Pancreas (tissue), 10 donors: ENCODE measurements at places on chromosomes 13 and 19. TPM values are rescaled to one million over a fixed set of nuclear protein-coding genes. Genes with fewer than 3 reads are reported as not detected.
A peak's percentile ranks its signal among the peaks of the same experiment; 100 is the strongest.

Gene GJA3
- total RNA-seq = 0.05 TPM

Gene ZNF579
- 7.7 TPM for total RNA-seq

Gene PALM3
- 15.6 TPM for total RNA-seq

Gene FGF21
- total RNA-seq = not detected

Gene CCDC70
- total RNA-seq = not detected

Gene IZUMO2
- total RNA-seq = not detected

Gene PCDH9
- total RNA-seq = 3.7 TPM

Gene OSCAR
- total RNA-seq = not detected

Gene EXOC3L2
- total RNA-seq = 2.2 TPM

Gene CEACAM7
- 2.2 TPM for total RNA-seq

DNA sequence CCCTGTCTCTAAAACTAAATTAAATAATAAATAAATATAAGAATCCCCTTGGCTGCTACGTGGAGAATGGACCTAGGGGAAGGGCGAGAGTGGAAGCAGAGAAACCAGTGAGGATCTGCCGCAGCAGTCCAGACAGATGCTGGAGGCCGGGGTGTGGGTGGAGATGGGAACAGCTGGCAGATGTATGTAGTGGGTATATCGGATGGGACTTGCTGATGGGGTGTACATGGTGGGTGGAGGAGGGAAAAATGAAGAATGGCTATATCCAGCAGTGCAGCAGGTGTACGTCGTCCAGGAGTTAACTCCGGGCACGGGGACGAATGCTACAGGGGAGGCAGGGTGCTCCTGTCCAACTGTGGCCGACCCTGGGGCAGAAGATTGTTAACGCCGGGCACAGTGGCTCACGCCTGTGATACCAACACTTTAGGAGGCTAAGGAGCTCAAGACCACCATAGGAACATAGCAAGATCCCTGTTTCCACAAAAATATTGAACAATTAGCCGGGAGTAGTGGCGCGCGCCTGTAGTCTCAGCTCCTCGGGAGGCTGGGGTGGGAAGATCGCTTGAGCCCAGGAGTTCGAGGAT is 654 bp downstream of the CEP89 start:
- DNase-seq = no peak

GRCh38 chr13:50843257-50844083 is at the start of gene DLEU7:
TSS of gene DLEU7 (minus strand) at chr13:50843692. CDS start at chr13:50843646, 46 bp downstream.
- no peak for DNase-seq

DNA sequence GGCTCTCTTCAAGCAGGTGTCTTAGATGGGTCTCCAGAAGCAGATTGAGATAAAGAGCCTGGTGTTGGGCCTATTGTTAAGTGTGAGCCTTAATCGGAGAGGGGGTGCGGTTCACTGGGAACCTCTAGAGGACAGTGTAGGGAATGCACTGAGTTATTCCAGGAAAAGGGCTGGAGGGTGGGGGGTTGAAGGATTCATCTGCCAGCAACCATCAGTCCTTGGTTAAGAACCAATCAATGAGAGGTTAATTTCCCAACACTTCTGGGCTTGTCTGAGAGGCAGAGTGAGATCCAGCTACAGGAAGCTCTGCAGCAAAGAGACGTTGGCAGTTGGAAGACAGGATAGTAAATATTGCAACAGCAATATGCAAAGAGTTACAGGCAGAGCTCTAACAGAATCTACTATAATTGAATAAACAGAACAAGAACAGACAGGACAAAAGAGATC is 28.7 kb downstream of the CYP4F2 start:
- peak; percentile 21 for DNase-seq

GRCh38 chr13:47000165-47000564 is 103.3 kb upstream of the HTR2A start:
- no peak for DNase-seq

GRCh38 chr13:89518289-89519077 is 1829.0 kb upstream of the MIR17HG start:
- no peak for DNase-seq

DNA sequence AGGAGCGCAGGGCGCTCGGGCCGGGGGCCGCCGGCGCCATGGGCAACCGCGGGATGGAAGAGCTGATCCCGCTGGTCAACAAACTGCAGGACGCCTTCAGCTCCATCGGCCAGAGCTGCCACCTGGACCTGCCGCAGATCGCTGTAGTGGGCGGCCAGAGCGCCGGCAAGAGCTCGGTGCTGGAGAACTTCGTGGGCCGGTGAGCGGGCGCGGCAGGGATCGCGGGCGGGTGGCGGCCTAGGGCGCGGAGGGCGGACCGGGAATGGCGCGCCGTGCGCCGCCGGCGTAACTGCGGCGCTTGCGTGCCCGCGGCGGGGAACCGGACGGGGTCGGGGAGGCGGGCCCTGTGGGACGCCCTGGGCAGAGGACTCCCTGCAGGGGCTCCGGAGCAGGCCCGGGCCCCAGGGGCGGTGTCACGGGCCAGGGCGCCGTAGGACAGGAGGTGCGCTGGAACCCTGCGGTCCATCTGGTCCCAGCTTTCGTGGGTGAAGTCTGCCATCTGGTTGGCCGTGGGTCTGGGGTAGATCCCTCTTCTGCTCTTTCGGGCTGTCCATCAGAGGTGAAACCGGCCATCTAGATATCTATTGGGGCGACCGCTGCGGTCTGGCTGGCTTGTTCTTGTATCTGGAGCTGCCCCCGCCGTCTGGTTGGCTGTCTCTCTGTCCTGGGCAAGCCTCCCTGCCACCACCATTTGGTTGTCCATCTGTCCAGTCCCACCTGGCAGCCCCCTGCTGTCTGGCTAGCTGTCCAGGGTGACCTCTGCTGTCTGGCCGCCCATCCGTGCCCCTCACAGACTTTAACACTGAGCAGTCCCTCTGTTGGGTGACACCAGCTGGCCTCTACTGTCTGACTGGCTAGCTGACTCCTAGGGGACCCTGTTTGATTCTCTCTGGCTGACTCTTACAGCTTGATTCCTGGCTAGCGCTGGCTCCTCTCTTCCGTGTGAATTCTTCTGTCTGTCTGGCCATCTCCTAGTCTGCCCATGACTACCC is 622 bp downstream of the DNM2 start:
- DNase-seq = peak; percentile 36

DNA sequence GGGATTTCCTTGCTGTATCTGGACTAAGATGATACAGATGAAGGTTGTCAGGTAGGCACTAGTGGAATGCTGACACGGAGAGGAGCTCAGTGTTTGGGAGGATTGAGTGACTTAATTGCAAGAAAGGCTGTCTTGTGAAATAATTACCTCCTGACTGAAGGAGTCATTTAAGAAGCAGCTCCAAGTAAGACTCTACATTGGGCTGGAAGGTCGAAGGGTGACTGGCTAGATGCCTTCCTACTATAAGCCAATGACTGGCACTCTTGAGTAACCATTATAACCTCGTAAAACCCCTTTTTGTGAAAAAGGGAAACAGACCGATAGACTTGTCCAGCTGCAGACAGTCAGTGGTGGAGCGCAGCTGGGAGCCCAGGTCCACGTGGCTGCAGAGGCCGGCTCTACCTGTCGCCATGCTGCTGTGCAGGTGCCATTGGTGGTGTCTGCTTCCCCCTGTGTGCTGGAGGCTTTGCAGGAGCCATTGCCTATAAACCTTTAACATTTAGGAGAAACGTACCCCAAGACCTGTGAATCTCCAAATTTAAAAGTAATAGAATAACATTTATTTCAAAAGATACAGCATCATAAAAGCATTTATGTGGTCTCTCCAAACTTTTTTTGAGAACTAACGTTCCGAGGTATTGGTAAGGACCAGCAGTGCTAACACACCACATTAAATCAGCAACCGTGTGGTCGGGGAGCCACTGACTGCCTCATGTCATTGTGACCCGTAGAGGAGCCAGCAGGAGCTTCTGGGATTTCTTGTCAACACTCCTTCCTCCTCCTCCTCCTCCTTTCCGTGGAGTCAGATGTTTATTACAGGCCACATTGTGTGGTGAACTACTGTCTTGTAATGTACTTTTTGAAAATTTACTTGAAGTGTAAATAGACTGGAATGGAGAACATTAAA is 80.4 kb upstream of the TEX29 start:
- no peak for DNase-seq

DNA sequence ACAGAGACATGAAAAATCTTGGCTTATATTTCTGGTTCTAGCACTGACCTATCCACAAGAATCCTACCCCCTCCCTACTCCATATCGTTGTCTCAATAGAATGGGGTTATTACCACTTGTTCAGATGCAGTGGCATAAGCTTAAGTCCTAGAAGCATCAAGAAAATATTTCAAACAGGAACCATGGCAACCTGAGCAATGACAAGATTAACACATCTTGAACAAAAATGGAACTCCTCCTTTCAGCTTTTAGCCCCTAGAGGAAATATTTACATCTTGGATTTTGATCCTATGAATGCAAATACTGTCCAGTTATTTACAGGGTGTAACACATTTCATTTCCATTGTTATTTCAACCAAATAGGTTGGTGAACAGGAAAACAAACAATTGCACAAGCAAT is 46.1 kb upstream of the TSC22D1 start:
- no peak for DNase-seq

DNA sequence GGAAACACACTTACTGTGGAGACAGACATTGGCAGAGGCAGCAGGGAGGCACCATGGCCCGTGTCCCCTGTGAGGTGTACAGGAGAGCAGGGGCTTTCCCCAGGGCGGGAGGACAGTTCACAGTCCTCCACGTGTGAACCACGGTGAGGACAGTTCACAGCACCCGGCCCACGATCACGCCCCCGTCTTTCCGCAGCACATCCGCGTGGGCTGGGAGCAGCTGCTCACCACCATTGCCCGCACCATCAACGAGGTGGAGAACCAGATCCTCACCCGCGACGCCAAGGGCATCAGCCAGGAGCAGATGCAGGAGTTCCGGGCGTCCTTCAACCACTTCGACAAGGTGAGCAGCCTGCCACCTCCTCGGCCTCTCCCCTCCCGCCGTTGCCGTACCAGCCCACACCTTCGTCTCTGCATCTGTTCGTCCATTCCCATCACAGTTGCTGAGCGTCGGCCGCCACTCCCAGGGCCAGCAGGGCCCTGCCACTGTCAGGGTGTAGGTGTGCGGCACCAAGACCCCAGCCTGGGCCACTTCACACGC is 17.4 kb downstream of the CAPN12 start:
- DNase-seq = no peak

GRCh38 chr13:102870677-102871415 is 25.0 kb downstream of the ERCC5 start:
- peak; percentile 47 for DNase-seq

GRCh38 chr13:110336108-110336507 is 29.0 kb downstream of the COL4A2 start:
- DNase-seq = no peak

GRCh38 chr13:50285283-50285682 is 270.0 kb downstream of the KCNRG start:
- no peak for DNase-seq

DNA sequence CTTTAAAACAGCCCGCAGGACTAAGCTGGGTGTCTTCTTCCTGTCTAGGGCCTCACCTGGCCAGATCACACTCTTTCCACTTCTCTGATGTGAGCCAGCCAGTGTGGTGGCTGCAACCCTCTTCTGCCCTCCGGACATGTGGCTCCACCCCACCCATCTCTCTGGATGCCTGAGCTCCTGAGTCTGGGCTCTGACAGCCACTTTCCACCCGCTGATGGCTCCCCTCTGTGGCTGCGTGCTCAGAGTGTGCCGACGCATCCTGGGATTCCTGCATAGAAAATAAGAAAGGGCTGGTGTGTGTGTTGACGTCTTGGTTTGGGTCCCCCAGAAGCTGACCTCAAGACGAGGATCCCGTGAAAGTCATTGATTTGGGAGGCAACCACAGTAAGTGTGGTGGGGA is 181.6 kb downstream of the URI1 start:
- DNase-seq = no peak

DNA sequence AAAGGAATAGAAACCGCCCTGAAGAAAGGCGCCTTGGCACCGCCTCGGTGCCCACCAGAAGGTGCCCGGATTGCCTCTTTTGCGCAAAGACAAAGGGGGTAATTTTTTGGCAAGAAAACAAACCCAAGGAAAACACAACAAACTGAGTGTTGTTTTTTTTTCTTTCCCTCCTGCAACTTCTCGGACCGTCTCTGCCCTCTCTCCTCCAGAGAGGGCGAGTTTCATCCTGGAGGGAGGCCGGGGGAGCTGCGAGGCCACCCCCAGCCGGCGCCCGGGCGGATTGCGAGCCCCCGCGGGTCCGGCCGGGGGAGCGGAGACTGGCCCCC is 2.3 kb downstream of the ZNF536 start:
- no peak for DNase-seq

GRCh38 chr13:48746821-48747220 is 93.1 kb downstream of the CYSLTR2 start:
- DNase-seq = no peak

DNA sequence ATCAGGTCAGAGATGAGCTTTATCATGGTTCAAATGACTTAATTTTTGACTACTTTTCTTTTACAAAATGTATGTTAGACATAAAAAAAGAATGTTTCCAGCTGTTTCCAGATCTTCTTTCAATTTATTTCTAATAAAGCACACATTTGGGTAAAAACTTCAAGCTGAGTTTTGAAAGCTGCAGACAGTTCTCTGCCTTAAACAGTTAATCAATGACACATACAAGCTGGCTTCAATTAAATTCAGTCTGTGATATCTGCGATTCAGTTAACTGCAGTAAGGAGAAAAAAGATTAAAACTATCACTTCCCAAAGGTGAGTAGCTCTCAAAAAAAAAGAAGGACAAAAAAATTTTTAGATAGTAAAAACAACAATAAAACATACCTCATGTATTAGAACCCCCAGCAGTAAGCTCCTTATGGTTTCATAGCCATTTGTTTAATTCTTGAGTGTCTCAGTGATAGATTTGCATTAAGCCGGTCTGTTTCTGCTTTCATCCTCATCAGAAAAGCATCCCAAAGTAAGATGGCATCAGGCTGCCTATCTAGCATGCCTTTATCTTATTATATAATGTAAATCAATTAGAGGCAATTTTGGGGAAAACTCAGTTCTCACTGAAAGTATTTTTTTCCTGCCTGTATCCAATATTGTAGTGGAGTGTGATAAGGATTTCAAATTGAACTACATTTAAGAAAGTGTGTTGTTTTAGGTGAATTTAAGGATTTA is 81.8 kb upstream of the STARD13 start:
- DNase-seq = no peak

DNA sequence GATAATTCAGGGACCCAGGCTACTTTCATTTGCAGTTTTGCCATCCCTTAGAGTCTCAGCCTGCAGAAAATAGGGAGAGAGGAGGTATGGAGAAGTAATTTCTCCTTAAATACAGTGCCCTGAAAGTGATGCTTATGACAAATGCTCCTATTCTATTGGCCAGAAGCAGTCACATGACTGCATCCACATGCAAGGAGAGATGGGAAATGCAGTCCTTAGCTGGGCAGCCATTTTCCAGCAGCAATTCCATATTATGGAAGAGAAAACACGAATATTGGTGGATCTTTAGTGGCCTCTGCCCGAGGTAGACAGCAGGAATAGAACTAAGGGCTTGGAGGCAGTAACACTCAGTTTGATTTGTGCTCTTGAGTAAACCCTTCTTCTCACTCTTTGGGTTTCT is 39.4 kb downstream of the VAV1 start:
- no peak for DNase-seq

DNA sequence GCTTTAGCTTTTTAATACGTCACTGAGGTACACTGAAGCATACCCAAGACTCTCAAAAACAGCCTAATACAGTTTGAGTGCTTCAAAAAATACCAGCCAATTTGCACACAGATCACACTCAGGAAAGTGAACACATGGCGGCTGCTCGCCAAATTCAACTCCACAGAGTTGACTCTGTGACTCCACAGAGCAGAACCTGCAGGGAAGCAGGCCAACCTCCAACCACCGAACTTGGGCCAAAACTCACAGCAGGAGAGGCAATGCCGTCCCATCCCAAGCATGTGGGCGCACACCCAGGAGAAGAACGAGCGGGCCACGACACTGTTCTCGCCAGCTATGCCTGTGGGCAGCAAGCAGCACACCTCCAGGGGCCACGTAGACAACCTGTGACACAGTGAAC is 21.1 kb downstream of the ELL start:
- DNase-seq = peak; percentile 79
